ENCODE measurements at places on chromosomes 5 and 9. TPM values are rescaled to one million over a fixed set of nuclear protein-coding genes. Genes with fewer than 3 reads are reported as not detected.

The HK3 gene
- total RNA-seq: not detected

The TICAM2 gene
- total RNA-seq: not detected

The CFAP77 gene
- 0.97 TPM for total RNA-seq

The FBP1 gene
- 2.5 TPM for total RNA-seq

The INSL6 gene
- not detected for total RNA-seq

The ARHGEF37 gene
- 0.12 TPM for total RNA-seq

GRCh38 chr9:93591301-93592007 is 15.1 kb downstream of the PHF2 start:
- no peaks in the 10 kb centered on the region for H3K36me3 ChIP-seq
- H3K27ac ChIP-seq: no peak overlapping the region
- DNase-seq: no peak

GRCh38 chr9:4382722-4383317 is 83.0 kb upstream of the GLIS3 start:
- no peaks in the 10 kb centered on the region for H3K27me3 ChIP-seq
- no peak overlapping the region for H3K4me3 ChIP-seq
- DNase-seq: peak; percentile 66
- H3K27ac ChIP-seq: no peak overlapping the region
- H3K4me1 ChIP-seq: no peaks in the 10 kb centered on the region
- H3K36me3 ChIP-seq: no peaks in the 10 kb centered on the region

DNA sequence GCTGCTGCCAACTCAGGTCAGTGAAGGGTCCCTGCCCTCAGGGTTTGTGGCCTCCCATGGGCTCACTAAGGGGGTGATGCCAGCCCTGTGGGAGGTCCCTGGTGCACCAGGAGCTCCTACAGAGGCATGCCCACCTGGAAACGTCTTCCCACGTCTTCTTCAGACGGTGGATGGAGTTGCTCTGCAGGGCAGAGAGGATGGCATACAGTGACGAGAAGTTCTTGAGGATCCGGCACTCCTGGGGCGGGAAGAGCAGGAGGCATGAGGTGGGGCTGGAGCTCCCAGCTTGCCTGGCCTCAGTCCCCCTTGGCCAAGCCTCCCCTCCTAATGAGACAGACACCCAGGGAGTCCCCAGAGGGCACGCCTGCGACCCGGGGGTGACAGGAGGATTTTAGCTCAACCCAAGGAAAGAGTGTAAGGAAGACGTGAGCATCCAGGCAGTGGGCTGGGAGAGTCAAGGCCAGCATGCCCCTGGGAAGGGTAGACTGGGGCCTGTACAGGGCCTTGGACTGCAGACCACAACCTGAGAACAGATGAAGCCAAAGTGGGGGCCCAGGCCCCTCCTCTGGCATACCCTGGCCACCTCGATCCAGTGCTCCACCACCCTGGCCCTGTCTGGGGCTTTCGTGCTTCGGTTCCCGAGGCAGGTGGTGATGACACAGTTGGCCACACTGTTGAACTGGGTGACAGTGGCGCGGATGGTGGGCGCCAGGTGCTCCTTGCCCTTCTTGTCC is 14.4 kb downstream of the RALGDS start:
- no peak for DNase-seq
- H3K27ac ChIP-seq: no peak overlapping the region
- H3K4me3 ChIP-seq: no peak overlapping the region
- H3K4me1 ChIP-seq: no peaks in the 10 kb centered on the region
- no peaks in the 10 kb centered on the region for H3K36me3 ChIP-seq
- no peaks in the 10 kb centered on the region for H3K27me3 ChIP-seq

DNA sequence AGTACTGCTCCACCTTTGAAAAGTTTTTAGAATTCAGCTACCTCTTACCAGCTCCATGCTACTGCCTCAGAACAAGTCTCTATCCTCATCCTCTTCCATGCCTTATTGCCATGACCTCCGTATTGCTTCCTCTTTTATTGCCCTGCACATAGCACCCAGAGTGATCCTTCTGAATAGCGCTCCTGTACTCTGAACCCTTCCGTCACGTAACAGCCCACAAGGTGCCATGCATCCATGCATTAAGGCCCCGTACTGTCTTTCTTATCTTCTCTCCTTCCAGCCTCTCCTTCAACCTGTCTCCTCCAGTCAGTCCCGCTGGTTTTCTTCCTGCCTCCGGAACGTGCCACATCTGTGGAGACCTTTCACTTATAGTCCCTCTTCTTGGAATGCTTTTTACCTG is 273.3 kb upstream of the SEMA6A start:
- H3K27me3 ChIP-seq: no peaks in the 10 kb centered on the region
- H3K36me3 ChIP-seq: no peaks in the 10 kb centered on the region
- no peak overlapping the region for H3K27ac ChIP-seq
- H3K4me1 ChIP-seq: peaks cover 8% of the 10 kb centered on the region

- no peaks in the 10 kb centered on the region for H3K27me3 ChIP-seq
- no peaks in the 10 kb centered on the region for H3K36me3 ChIP-seq
- peaks cover 22% of the 10 kb centered on the region for H3K4me1 ChIP-seq
- 0 out of 2 replicates have a peak overlapping the region, but pooled peaks have one; percentile 26 for H3K27ac ChIP-seq
These were observed 22.3 kb downstream of the TCF7 start for GRCh38 chr5:134136771-134137170.

GRCh38 chr5:140037012-140037411 is 6.1 kb downstream of the NRG2 start:
- peaks cover 17% of the 10 kb centered on the region for H3K4me1 ChIP-seq
- H3K4me3 ChIP-seq: no peak overlapping the region
- peaks cover 67% of the 10 kb centered on the region for H3K27me3 ChIP-seq
- no peak overlapping the region for H3K27ac ChIP-seq
- no peaks in the 10 kb centered on the region for H3K36me3 ChIP-seq

DNA sequence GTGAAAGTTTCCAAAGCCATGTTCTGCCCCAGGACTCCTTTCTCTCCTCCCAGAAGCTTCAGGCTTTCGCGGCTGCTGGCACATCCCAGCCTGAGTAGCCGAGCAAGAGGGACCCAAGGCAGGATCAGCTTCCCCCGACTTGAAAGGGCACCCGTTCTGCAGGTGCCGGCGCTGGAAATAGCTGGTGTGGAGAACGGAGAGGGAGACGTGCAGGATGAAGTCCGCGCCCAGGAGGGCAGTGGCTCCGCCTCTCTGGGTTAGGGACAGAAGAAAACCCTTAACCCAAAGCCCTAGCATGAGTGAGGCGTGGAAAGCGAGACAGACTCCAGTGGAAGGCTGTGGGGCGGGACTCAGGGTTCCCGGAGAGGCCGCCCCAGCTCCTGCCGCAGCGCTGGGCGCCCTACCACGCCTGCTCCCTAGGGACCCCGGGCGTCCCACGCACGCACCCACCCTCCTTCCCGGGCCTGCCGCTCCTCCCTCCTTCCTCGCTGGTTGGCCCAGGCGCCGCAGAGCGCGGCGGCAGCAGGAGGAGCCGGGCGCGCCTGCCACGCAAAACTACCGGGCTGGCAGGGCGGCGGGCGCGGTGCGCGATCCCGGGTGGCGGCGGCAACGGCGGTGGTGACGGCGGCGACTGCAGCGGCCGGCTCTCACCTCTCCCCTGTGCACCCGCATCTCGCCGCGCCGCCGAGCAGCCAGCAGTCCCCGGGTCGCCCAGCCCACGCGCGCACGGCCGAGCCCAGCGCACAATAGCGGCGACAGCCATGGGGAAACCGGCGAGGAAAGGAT is at the start of gene SLC1A1:
SLC1A1 (plus strand) TSS at position 550 of the 786 bp plus-strand sequence; CDS start at position 762, 212 bp downstream.
- peak; percentile 84 for DNase-seq
- H3K4me1 ChIP-seq: peaks cover 14% of the 10 kb centered on the region
- no peaks in the 10 kb centered on the region for H3K36me3 ChIP-seq
- H3K4me3 ChIP-seq: peak within 1 kb of the TSS; percentile 70

DNA sequence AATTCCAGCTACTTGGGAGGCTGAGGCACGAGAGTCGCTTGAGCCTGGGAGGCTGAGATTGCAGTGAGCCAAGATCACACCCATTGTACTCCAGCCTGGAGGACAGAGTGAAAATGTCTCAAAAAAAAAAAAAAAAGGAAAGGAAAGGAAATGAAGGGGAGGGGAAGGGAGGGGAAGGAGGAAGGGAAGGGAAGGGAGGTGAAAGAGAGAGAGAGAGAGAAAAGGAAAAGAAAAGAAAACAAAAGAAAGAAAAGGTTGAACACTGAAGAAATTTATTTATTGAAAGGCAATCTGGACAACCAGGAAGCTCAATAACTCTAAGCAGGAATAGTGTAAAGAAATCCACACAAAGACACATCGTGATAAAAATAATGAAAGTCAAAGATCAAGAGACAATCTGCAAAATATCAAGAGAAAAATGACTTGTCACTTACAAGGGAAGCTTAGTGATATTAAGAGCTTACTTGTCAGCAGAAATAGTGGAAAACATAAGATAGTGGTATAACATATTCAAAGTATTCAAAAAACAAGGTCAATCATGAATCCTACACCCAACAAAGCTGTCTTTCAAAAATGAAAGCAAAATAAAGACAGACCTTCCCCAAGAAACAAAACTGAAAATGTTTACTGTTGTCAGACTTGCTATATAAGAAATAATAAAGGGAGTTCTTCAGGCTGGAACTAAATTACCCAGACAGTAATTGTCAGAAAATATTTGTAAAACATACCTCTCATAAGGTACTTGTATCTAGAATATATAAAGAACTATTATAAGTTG is 10.9 kb upstream of the RIMOC1 start:
- H3K27me3 ChIP-seq: no peaks in the 10 kb centered on the region
- H3K4me1 ChIP-seq: no peaks in the 10 kb centered on the region
- DNase-seq: no peak
- H3K36me3 ChIP-seq: no peaks in the 10 kb centered on the region
- no peak overlapping the region for H3K4me3 ChIP-seq
- no peak overlapping the region for H3K27ac ChIP-seq

GRCh38 chr9:135523521-135524129 is 2.4 kb downstream of the LCN1 start:
- no peaks in the 10 kb centered on the region for H3K4me1 ChIP-seq
- H3K4me3 ChIP-seq: no peak overlapping the region
- H3K27ac ChIP-seq: no peak overlapping the region
- H3K27me3 ChIP-seq: no peaks in the 10 kb centered on the region

GRCh38 chr5:151075698-151076331 is 5.0 kb downstream of the TNIP1 start:
- H3K36me3 ChIP-seq: no peaks in the 10 kb centered on the region
- DNase-seq: no peak
- H3K27ac ChIP-seq: no peak overlapping the region
- no peak overlapping the region for H3K4me3 ChIP-seq
- peaks cover 10% of the 10 kb centered on the region for H3K4me1 ChIP-seq

GRCh38 chr5:180140571-180140970 is 68.4 kb downstream of the RASGEF1C start:
- no peak overlapping the region for H3K4me3 ChIP-seq
- H3K4me1 ChIP-seq: no peaks in the 10 kb centered on the region
- H3K27me3 ChIP-seq: no peaks in the 10 kb centered on the region
- no peak for DNase-seq

Measured in GM23338 (cell line).